ENCODE measurements at places on chromosomes 16 and 17.
A peak's percentile ranks its signal among the peaks of the same experiment; 100 is the strongest.

- DNase-seq, result no peak
Observed at GRCh38 chr16:46882940-46883307, 1.2 kb upstream of the GPT2 start.

- no peak for DNase-seq
Observed at GRCh38 chr17:42009170-42009569, 8.1 kb downstream of the DNAJC7 start.

DNA sequence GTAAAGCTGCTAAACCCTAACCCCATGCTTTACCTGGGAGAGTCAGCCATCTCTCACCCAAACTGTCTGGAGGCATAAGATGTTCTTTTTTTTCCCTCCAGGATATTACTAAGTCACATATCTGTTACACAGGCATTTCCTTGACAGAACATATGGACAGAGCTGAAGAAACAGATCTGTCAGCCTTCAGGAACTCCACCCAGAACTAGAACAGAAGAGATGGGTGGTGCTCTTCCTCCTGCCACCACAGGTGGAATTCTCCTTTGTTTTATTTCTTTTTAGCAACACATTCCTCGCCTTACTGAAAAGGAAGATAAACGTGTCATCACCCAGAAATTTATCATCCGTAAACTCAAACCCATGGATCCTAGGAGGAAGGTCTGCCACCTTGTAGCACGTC, 8.8 kb downstream of the MYCBPAP start:
- no peak for DNase-seq

DNA sequence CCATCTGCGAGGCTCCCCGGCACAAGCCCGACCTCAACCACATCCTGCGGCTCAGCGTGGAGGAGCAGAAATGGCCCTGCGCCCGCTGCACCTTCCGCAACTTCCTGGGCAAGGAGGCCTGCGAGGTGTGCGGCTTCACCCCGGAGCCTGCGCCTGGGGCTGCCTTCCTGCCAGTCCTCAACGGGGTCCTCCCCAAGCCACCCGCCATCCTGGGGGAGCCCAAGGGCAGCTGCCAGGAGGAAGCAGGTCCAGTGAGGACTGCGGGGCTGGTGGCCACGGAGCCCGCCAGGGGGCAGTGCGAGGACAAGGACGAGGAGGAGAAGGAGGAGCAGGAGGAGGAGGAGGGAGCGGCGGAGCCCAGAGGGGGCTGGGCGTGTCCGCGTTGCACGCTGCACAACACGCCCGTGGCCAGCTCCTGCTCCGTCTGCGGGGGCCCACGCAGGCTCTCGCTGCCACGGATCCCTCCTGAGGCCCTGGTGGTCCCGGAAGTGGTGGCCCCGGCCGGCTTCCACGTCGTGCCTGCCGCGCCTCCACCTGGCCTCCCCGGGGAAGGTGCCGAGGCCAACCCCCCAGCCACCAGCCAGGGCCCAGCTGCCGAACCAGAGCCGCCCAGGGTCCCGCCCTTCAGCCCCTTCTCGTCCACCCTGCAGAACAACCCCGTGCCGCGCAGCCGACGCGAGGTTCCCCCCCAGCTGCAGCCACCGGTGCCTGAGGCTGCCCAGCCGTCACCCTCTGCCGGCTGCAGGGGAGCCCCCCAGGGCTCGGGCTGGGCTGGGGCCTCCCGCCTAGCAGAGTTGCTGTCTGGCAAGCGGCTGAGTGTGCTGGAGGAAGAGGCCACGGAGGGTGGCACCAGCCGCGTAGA, 13.1 kb upstream of the PRR35 start:
- peak; percentile 66 for DNase-seq
